ENCODE measurements at places on chromosomes 7 and 10. TPM values are rescaled to one million over a fixed set of nuclear protein-coding genes. Genes with fewer than 3 reads are reported as not detected.

PSMC2 gene
- total RNA-seq, result 86.3 TPM

TET1 gene
- 10.4 TPM for total RNA-seq

HOXA9 gene
- total RNA-seq, result 7.1 TPM

FAM20C gene
- total RNA-seq, result 57.0 TPM

PRSS37 gene
- not detected for total RNA-seq

TMEM196 gene
- total RNA-seq, result not detected

TRPV6 gene
- total RNA-seq, result 0.40 TPM

MUC12 gene
- not detected for total RNA-seq

RBP3 gene
- total RNA-seq, result not detected
